ENCODE measurements at places on chromosomes 3 and 15.

GRCh38 chr15:44971036-44971435 lies 14.5 kb downstream of the TERB2 start:
- DNase-seq: no peak

- no peak for DNase-seq
Measured at GRCh38 chr3:120780977-120781376, 38.4 kb downstream of the GTF2E1 start.

- no peak for DNase-seq
Measured at GRCh38 chr15:44296625-44297524, 8.4 kb downstream of the GOLM2 start.

DNA sequence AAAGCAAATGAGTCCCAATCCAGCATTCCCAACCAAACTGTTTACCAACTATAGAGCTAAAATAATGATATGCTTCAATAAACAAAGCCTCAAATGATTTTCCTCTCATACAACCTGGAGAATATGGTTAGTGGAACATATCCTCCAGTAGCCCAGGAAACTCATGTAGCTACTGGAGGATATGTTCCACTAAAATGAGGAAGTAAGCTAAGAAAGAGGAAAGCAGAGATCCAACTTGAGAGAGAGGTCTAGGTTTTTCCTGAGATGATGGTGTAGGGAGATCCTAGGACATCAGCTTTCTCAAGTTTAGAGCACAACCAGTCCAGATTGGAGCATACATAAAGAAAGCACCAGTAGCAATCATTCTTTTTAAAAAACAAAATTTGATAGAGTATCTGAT lies 44.6 kb upstream of the SLC4A7 start:
- no peak for DNase-seq

DNA sequence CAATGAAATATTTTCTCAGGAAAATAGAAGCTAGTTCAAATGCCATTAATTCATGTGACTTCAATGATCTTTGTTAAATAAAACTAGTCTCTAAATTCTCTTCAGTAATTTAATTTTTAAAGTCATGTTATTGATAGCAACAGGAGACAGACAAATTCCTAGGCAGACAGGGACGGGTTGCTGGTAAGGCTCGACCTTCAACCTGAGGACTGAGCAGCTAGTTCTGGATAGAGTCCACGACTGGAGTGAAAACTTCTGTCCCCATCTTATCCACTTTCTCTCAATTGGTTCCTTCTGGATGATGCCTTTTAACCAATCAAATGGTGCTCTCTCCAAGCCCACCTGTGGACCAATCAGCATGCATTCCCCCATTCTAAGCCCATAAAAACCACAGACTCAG lies 43.8 kb upstream of the C2CD4B start:
- no peak for DNase-seq

- DNase-seq: peak; percentile 86
Measured at GRCh38 chr15:40930430-40931299, 1.5 kb downstream of the DLL4 start.

DNA sequence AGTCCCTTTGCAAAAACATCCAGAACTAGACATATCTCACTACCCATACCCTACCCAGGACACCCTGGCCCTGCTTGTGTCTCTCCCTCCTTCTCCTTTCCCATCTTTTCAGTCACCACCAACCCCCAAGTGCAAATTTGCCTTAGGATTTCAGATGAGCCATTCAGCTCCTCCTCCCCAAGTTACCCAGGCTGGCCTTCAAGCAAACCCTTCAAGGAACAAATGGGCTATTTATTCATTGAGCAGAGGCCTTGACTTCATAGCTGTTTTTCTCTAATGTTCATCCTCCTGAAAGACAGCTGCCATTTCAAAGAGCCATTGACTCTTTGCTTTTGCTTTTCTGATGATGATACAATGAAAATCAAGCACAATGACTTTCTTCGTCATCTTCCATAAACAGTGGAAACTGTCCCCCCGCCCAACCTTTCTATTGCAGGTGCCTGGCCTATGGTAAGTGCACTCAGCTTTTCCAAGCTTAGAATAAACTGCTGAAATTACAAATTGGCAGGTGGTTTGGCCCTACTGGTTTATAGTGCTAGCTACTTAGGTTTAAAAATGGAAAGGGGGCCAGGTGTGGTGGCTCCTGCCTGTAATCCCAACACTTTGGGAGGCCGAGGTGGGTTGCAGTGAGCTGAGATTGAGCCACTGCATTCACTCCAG lies 26.1 kb upstream of the KLHL6 start:
- DNase-seq: no peak

DNA sequence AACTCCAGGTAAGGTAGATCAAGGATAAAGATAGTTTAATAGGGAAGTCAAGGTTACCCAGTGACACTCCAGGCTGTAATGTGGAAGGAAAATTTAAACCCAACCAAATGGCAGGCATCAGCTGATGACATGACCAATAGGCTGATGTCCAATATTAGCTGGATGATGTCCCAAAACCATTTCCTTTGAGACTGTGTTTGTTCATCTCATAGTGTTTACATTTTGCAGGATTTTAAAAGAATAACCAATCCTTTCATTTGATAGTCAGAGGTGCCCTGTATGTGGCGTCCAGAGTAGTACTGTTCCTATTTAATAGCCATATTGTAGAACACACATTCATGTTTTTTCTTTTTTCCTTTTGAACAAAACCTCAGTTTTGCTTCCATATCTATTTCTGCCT lies 23.3 kb upstream of the TMEM158 start:
- DNase-seq: no peak

GRCh38 chr15:69718916-69719315 lies 266.3 kb downstream of the RPLP1 start:
- DNase-seq: peak; percentile 78

DNA sequence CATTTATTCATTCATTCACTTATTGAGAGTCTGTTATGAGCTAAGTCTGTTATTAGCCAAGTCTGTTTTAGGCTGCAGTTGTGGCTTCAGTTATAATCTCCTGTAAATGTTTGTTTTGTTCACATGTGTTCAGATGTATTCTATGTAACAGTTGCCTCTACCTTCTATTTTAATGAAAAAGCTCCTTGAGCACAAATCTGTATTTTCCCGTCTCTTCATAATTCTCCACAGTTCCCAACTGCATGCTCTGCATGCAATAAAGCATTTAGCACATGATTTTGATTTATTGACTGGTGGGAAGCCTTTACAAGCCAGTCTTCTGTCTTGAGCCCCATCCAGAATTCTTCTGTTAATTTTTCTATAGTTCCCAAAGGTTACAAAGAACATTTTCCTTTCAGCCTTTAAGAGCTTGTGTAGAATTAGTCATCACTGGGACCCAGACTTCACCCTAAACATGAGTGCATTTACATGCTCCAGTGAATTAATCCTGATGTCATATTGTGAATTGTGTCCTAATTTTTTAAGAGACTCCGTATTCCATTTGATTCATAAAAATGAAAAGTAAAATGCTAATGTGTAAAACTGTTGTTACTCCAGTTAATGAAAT lies 122.3 kb upstream of the NR2E3 start:
- no peak for DNase-seq

GRCh38 chr3:17969985-17970568 lies 227.6 kb upstream of the TBC1D5 start:
- no peak for DNase-seq

- no peak for DNase-seq
Measured at GRCh38 chr3:134536781-134537180, 50.9 kb downstream of the CEP63 start.

DNA sequence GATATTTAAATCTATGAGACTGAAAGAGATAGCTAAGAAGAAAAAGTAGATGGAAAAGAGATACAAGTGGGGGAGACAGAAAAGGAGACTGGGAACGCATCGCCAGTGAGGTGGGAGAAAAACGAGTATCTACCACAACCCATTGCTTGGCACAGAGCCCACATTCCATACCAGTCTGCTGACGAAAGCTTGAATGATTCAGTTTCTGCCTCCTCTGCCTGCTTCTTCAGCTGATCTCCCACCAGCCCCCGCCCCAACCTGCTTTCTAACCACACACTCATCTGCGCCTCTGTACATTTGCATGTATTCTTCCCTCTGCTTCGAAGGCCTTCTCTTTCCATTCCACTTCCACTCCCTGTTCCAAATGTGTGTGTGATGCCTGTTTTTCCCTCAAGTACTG lies 188.1 kb downstream of the USP13 start:
- DNase-seq: no peak

All from cardiac septum (tissue), 1 donor.